H7 (cell line): ENCODE measurements at places on chromosomes 2 and 18. TPM values are rescaled to one million over a fixed set of nuclear protein-coding genes. Genes with fewer than 3 reads are reported as not detected.

Gene UGT1A8
- total RNA-seq, result 0.22 TPM in 1 of 2 replicates, not detected in the other

Gene ACTG2
- total RNA-seq, result 0.97 TPM in 1 of 2 replicates, not detected in the other

Gene NEMP2
- 2.4 and 2.5 TPM in 2 replicates for total RNA-seq

Gene STK39
- total RNA-seq, result 20.8 and 27.9 TPM in 2 replicates

Gene EIF2AK2
- 12.7 and 16.2 TPM in 2 replicates for total RNA-seq

Gene HOXD3
- total RNA-seq, result not detected in 2 replicates

Gene MAB21L4
- total RNA-seq, result not detected in 2 replicates

Gene RAX
- total RNA-seq, result not detected in 2 replicates

Gene CNGA3
- total RNA-seq, result 0.10 TPM in 1 of 2 replicates, not detected in the other

Gene MAPK4
- total RNA-seq, result 2.2 and 2.7 TPM in 2 replicates

Gene TBR1
- total RNA-seq, result under 0.01 and 0.37 TPM in 2 replicates
